ENCODE measurements at places on chromosomes 7 and 10.
A peak's percentile ranks its signal among the peaks of the same experiment; 100 is the strongest.

DNA sequence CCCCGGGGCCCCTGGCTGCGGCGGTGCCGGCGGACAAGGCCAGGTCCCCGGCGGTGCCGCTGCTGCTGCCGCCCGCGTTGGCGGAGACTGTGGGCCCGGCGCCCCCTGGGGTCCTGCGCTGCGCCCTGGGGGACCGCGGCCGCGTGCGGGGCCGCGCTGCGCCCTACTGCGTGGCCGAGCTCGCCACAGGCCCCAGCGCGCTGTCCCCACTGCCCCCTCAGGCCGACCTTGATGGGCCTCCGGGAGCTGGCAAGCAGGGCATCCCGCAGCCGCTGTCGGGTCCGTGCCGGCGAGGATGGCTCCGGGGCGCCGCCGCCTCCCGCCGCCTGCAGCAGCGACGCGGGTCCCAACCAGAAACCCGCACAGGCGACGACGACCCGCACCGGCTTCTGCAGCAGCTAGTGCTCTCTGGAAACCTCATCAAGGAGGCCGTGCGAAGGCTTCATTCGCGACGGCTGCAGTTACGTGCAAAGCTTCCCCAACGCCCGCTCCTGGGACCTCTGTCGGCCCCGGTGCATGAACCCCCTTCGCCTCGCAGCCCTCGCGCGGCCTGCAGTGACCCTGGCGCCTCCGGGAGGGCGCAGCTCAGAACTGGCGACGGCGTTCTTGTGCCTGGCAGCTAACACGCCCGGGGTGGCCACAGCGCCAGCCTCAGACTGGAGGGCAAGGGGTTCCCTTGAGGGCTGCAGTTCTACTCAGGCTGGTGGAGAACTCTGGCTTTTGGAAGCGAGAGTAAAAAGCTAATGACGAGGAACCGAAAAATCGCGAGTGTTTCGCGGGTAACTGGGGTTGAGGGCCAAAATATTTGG is 804 bp downstream of the FRAT1 start:
- DNase-seq: peak; percentile 69

DNA sequence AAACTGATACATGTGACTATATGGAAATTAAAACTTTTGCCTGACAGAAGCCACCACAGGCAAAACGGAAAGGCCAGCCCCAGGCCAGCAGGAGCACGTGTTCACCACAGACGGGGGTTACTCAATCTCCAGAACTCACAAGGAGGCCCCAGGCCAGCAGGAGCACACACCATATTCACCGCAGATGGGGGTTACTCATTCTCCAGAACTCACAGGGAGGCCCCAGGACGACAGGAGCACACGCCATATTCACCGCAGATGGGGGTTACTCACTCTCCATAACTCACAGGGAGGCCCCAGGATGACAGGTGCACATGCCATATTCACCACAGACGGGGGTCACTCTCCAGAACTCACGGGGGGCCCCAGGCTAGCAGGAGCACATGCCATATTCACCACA is 61.5 kb downstream of the NKX6-2 start:
- DNase-seq: no peak

DNA sequence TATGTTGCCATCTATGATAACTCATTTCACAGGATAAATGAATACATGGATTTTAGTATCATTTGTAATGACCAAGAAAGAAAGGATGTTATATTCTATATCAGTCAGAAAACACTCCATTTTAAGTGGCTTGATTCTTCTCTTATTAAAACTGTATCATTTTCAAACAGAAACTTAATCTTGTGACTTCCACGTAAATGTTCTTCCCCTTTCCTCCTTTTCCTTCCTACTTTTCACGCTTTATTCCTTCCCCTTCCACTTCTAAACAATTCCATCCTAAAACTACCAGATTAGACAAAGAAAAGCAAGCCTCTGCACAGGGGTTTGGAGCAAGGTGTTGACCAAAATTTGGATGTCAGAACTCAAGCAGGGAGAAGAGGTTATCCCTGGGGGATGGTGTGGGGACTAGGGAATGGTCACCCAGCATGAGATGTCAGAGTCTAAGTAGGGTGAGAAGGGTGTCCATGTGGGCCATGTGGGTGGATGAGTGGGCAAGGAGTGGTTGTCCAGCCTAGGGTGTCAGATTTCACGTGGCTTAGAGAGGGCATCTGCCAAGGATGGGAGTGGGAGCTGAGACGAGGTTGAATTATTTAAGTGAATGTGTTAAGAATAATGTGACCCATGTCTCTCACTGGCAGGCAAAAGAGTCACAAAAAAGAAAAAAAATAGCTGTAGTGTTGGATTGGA is 5.0 kb upstream of the GSAP start:
- no peak for DNase-seq

- no peak for DNase-seq
Observed at GRCh38 chr10:12184165-12184564, 11.5 kb downstream of the NUDT5 start.

DNA sequence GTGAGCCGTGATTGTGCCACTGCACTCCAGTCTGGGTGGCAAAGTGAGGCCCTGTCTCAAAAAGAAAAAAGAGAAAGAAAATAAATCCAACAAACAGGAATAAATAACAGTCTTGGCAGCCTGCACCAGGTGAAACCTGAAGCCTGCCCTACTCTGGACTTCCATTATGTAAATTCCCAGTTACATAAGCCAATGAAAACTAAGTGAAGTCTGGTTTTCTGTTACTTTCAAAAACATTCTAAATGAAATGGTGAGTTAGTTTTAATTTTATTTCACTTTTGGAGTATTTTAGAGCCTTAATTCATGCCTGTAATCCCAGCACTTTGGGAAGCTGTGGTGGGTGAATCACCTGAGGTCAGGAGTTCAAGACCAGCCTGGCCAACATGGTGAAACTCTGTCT is 22.5 kb upstream of the HIBADH start:
- no peak for DNase-seq

GRCh38 chr7:93958651-93959050 is 37.1 kb downstream of the GNG11 start:
- no peak for DNase-seq

- no peak for DNase-seq
Observed at GRCh38 chr10:71989661-71990454, 25.7 kb downstream of the CHST3 start.

DNA sequence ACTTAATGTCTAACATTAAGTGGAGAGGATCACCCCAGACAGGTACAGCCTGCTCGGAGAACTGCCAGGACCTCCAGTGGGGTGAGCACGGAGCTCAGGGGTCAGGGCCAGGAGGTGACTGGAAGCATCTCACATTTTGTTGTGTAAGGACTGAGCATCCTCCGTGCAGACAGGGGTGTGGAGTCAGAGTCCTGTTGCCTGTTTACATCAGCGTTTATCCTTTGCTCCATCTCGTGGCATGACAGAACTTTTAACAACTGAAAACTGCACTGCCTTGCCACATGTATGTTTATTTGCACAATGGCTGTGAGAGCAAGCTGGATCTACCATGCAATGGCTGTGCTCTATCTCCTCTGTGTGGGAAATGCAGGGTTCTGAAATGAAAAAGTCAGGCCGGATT is 175.4 kb upstream of the AKR1E2 start:
- no peak for DNase-seq

Measured in CD4-positive, alpha-beta T cell treated with Interleukin-10 for 1 hour (primary cell).